Activated CD8-positive, alpha-beta T cell treated with anti-CD3 and anti-CD28 coated beads for 36 hours (primary cell): ENCODE measurements at places on chromosomes 5 and 9. TPM values are rescaled to one million over a fixed set of nuclear protein-coding genes. Genes with fewer than 3 reads are reported as not detected.

GRCh38 chr5:19488786-19489185, 499.2 kb downstream of the CDH18 start:
- DNase-seq: no peak

DNA sequence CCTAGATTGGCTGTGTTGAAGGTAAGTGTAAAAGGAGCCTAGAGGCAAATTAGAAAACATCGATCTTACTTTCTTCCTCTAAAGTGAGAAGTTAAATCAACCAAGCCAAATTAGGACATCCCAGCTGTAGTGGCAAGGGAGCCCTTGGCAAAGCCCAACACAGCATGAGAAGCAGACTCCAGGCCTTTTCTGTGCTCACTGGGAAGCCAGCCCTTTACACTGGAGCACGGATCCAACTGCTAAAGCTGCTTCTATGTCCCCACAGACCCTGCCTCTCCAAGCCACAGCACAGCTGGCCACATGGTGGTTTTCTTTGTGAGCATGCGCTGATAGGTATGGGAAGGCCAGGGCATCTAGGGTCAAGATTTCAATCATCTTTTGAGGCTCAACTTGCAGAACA, 94.1 kb downstream of the APBA1 start:
- DNase-seq: no peak

Gene PKD2L2
- not detected for total RNA-seq

Gene PLAC8L1
- total RNA-seq: 0.61 TPM
